ENCODE measurements at places on chromosomes 5 and 9.

DNA sequence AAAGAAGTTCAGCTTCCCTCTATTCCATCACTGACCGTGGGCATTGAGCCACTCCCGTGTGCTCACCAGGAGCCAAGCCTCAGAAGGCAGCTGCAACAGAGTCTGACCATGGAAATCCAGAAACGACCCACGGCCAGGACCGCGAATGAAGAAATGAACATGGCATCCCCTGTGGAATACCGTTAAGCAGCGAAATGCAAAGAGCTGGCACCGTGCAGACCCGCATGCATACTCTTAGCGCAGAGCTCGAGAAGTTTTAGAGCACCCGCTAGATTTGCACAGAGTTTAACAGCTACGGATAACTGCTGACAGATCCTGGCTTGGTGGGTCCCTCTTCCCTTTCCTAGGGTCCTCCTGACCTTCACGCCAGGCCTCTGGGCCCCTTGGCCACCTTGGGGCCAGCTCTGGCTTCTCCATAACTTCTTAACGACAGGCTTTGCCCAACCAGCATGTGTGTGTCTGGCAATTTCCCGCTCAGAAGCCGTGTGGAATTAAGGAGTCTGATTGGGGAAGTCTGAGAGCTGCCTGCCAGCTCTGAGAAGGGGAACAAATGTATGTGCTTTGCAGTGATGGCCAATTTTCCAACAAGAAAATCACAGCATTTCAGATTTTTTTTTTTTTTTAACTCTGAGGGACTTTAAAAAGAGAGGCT, 75.3 kb upstream of the COL5A1 start:
- no peak for DNase-seq

DNA sequence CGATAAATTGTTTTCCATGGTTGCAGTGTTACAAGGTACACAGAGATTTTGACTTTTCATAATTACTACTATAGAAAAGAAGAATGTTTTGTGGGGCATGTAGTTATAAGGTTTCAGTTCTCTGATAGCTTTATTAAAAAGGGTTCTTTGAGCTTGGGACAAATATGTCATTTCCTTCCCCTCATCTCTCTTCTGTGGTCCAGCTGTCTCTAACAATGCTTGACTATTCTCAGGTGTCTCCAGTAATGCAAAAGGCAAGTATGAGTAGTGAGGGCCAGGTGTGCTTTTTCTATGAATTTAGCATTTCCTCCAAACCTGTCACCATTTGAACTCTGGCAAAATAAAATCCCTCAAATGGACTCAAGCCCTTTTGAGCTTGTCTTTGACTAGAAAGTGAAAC, 84.3 kb downstream of the SLF1 start:
- DNase-seq, result no peak

GRCh38 chr5:156755421-156756087, 94.5 kb upstream of the PPP1R2B start:
- no peak for DNase-seq

DNA sequence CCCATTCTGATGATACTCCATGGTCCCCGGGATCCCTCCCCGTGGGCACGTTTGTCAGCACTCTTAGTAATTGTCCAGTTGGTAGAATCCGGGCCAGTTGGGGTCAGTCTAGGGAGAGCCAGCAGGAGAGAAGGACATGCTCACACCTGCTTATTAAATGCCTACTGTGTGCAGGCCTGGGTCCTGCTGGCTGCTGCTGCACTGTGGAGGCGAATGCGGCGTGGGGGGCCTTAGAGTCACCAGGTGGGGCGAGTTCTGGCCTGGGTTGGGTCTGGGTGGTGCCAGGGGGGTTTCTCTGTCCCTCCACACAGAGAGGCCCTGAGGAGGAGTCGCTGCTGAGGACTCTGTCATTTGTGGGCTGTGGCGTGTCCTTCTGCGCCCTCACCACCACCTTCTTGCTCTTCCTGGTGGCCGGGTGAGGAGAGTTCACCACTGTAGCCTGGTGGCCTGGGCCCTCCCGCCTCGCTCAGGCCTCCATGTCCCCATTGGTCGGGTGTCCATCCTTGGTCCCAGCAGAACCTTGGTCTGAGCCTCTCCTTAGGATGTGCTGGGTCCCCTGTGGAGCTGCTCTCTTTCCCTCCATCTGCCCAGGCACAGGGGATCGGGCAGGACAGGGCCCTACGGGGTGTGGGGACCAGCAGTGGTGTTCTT, 17.3 kb downstream of the ADGRD2 start:
- DNase-seq, result no peak

- no peak for DNase-seq
Observed at GRCh38 chr5:148924817-148925216, 98.4 kb downstream of the ADRB2 start.

DNA sequence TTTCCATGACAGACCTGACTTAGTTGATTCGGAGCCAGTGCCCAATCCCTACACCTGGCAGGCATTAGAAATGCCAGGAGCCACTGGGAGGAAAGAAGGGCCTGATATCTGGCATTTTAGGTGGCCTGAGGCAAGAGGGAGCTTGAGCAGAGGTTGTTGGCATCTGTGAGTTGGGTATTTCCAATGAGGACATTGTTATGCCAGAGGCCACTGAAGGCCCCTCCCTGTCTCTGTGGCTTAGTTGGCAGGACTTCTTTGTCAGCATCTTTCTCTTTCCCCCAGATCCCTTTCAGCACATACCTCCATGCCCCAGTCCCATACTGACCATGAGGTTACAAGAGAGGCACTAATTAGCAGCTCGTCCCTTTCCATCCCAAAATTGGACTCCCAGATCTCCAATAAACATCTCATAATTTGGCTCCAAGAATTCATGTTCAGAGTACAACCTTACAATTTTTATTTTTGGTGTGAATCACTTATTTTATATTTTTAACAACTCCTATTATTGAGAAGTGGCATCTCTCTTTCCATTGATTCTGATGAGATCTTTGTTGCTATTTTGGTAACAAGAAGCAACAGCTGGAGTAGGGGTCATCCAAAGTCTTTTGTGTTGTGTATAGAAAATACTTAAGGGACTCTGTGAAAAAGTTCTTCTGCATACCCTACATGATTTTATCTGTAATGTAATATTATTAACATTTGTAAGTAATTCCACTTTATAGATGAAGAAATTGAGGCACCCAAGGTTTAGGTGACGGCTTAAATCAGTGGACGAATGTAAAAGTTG, 68.6 kb upstream of the MAP3K1 start:
- DNase-seq, result no peak

- DNase-seq, result no peak
Observed at GRCh38 chr5:138439477-138440158, 761 bp downstream of the REEP2 start.

- no peak for DNase-seq
Observed at GRCh38 chr9:93865716-93866115, 89.4 kb downstream of the BARX1 start.

DNA sequence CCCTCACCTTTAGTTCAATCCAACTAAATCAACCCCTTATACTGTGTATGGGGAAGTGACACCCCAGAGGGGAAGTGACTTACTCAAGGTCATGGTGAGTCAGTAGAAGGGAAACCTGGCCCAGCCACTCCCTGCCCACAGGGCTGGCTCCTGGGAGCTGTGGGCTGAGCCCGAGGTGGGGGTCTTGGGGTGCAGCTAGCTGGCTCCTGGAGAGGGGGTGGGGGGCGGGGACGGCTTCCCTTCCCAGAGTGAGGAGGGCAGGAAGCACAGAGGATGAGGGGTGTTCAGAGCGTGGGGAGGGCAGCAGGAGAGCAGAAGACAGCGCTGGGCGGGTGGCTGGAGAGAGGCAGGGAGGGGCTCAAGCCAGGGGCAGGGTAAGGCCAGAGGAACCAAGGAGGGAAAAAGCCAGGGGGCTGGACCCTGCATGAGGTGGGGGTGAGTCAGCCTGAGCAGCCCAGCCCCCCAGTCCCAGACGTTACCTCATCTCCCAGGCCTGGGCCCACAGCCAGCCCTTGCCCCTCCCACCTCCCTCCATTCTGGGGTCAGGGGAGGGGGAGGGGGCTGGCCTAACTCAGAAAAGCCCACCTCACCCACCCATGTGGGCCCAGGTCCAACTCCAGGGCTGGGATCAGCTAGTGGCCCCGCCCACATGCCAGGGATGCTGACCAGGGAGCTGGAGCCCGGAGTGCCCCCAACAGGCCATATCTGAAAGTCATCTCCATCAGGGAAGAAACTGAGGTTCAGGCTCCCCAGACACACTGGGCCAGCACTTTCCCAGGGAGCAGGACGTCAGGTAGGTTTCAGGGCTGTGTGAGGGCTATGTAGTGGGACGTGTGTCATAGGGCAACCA, 2.8 kb downstream of the PDLIM7 start:
- DNase-seq, result peak; percentile 51

GRCh38 chr9:84788803-84789462, 119.4 kb downstream of the NTRK2 start:
- DNase-seq, result no peak

DNA sequence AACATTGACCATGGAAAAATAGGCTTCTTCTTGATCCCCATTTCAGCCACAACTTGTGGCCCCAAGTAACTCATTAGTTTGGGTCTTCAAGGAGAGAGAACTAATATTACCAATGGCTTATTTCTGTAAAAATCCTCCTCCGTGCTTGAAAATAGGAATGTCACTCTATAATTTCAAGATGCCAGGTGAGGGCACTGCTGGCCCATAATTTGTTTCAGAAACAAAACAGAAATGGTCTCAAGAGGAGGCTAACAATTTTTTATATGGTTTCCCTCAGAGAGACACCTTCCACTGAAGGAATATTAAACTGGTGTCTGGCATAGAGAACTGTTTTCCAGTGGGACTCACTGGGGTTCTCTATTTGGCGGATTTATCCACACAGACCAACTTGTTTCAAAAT, 437.0 kb upstream of the TRPC7 start:
- no peak for DNase-seq

GRCh38 chr5:151139646-151140045, 17.9 kb downstream of the ANXA6 start:
- peak; percentile 25 for DNase-seq

- no peak for DNase-seq
Observed at GRCh38 chr5:1995491-1995890, 112.8 kb upstream of the IRX4 start.

DNA sequence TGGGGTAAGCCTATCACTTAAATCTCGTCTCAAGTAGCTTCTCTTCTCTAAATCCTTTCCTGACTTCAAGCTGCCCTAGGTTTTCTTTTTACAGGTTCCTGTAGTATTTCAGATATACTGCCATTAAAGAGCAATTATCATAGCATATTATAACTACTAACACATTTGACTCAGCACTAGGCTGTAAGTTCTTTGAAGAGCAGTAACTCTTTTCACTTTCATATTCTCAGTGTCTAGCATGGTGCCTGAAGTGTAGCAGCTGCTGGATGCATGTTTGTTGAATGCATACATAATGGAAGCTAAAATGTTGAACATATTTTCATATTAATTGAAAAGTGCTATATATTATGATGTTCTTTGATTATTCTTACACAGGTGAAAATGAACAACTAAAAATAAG, 22.5 kb downstream of the CCDC152 start:
- DNase-seq, result no peak

GRCh38 chr5:123705741-123706140, 193.8 kb downstream of the CSNK1G3 start:
- DNase-seq, result no peak

DNA sequence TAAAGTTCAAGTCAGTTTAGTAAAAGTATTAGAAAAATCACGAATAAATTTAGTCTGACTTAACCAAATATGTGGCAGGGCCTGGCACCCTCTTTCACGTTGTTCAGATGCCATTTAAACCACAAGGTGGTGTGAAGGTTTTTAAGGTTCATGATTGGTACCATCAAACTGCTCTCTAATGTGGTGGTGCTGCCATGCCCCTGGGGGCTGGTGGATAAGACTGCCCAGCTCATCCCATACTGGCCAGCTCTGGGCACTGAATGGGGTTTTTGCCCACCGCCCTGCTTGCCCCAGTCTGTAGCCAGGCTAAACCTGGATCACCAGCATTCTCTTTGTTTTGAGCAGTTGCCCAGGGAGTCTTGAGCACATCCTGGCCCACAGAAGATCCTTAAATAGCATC, 159.3 kb downstream of the GABBR2 start:
- DNase-seq, result no peak

GRCh38 chr5:36158144-36158543, 6.2 kb downstream of the SKP2 start:
- DNase-seq, result no peak

DNA sequence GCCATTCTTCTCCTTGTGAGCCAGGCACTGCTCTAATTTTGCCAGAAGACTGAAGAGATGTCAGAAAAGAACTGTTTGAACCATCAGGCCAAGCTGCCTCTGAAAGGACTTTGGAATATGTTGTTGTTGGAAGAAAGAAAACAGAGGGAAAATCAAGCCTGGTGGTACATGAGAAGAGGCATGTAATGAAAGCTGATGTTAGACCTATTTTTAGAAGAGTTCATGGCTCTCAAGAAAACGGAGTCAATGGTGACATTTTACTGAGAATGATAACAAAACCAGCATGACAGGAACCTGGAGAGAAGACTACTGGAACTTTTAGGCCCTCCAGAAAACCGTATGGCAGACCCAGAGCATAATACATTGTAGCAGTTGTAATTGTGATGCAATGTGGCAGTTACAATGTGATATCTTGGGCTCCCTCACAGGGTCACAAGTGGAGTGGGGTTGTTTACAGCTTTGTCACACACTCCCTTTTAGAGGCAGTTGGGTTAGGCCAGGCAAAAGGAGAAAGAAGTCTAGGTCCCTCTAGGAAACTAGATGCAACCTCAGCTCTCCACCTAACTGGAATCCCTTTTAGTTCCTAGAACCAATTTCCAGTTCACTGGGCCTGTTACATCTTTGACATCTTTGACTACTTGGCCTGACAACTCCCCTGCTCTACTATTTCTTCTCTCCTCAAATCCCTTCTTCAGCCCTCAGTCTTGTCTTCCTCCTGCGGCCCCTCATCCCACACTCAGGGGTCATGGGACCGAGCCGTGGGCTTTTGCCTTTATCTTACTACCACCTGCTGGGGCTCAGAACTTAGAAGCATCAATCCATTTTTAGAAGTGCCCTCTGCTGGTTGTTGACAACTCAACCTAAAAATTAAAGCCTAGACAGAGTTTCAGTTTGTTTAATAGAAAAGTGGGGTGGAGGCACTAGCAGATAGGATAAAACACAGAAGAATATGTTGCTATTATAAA, 61.2 kb upstream of the JAK2 start:
- DNase-seq, result peak; percentile 42

- DNase-seq, result no peak
Observed at GRCh38 chr9:81245254-81245956, 443.9 kb downstream of the TLE1 start.

- no peak for DNase-seq
Observed at GRCh38 chr5:1939256-1939655, 56.5 kb upstream of the IRX4 start.

GRCh38 chr5:80114860-80115259, 79.7 kb downstream of the THBS4 start:
- DNase-seq, result no peak

DNA sequence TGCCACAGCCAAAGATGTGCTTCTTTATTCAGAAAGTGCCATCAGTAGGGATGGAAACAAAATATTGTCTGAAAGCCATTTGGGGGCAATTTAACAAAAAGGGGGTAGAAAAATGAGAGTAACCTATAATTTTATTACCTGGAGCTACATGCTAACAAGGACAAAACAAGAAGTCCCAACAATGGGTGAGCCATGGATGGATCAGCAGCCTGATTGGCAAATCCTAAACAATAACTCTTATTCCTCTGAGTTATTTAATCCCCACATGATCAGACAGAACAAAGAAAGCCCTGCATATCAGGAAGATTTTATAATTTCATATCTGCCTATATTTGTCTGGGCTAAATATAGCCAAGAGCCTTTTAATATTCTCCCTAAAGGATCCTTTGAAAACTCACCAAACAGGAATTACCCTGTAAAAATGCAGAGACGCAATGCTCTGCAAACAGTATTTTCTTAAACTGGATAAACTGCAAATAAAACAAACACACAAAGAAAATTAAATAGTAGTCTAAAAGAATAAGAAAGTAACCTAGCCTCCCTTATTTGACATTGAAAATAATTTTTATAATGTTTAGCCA, 483.4 kb downstream of the ZNF608 start:
- DNase-seq, result no peak

GRCh38 chr5:133818031-133818431, 150.4 kb downstream of the C5orf15 start:
- no peak for DNase-seq

Measured in CD4-positive, alpha-beta T cell treated with Interleukin-2 at 100 ng/mL for 4 hours (primary cell).